GM12891 (cell line): ENCODE measurements at places on chromosomes 6 and 20.

DNA sequence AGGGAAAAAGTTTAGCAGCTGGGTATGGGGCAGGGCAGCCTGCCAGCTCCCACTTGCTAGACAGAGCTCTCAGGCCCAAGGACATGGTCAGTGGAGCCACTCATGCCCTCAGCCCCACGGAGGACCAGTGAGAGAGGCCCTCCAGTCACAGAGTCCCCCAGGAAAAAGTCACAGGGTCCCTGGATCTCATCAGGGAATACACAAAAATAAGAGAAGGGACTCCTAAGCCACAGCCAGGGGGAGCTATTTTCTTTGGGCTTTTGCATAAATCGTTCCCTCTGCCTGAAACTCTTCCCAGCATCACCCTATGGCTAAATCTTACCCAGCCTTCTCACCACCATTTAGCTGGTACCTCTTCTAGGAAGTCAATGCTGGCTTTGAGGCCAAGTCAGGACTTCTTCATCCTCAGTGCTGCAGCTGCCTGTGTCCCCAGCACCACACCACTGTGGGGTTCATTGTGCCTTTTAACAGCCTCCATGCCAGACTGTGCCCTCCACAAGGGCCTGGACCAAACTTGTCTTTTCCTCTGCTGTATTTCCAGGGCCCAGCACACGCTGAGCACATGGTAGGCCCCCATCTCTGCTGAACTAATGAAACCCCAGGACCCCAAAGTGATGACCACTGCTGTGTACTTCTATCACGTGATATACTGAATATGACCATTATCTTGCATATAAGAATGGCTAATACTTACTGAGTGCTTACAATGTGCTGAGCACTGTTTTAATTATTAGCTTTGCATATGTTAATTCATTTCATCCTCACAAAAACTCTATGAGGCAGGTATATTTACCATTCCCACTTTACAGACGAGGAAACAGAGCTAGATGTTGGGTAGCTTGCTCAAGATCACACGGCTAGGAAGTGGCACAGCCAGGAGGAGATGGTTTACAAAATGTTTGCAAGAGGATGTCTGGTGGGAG, 2.0 kb downstream of the ZNF335 start:
- DNase-seq = no peak

DNA sequence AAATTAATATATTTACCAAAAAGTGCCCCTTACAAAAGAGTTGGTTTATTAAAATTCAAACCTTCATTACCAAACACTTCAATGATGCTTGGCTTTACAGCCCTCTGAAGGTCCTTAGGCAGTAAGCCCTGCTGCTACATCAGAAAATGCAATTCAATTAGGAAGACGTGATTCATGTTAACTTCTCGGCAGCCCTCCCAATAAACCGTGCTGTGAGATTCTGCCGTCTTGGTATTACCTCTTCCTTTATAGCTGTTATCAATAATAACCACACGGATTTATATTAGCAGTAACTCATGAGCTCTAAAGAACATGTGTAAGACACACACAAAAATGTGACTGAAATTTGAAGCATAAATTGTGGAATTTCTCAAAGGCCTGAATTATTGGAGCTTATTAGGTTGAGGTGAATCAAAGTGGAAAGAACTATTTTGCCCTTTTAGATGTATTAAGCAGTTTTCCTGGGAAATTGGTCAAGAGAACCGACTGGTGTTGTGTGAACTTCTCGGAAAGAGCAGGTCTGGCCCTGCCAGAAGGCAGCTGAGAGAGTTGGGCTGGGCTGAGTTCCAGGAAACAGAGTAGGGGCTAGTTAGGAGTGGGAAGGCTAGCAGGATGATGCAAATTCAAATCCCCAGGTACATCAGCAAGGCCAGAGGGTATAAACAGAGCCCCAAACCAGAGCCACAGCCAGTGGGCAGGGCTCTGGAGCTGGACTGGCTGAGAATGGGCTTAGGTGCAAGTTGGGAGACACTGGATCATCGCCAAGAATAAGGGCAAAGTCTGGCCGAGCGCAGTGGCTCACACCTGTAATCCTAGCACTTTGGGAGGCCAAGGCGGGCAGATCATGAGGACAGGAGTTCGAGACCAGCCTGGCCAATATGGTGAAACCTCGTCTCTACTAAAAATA, 33.1 kb downstream of the FGD2 start:
- no peak for DNase-seq

DNA sequence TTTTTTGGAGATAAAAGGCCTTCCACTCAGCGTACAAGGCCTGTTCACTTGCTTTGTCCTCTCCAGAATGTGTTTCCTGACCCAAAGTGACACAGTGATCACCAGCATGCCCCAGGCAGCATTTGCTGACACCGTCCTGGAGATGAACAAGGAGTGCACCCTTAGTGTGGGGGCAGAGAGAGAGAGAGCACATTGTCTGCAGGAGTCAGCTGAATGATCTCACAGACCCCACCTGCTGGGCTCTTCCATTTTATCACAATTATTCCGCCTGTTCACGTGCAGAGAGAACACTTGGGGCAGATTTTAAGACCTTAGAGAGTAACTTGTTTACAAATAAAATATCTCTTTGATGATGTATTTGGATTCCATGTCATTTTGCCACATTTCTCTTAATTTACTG, 22.4 kb upstream of the MAS1L start:
- no peak for DNase-seq

- no peak for DNase-seq
These were observed at the start of gene SLC22A2 for GRCh38 chr6:160258346-160259142. TSS of gene SLC22A2 (minus strand) at chr6:160258821. CDS start at chr6:160258757, 64 bp downstream.

DNA sequence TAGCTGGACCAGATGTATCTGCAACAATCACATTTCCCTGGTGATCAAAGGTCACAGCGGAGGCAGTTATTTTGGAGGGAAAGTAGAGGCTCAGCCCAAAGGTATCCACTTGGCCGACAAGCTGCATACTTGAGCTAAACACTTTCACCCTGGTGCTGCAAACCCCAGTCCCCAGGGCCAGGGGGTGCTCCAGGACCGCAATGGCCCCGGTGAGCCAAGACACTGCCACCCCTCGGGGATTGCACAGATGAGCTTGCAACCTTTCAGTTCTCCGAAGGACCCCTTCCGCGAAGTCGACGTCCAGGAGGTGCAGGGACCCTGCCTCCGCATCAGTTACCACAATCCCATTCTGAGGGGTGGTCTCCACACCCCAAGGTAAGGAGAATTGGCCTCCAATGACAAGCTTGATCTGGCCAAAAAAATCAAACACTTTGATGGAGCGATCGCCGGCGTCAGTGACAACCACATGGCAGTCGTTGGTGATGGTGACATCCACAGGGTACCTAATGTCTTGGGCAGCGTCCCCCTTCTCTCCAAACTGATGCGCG, 823 bp downstream of the NHLRC1 start:
- DNase-seq = no peak

- no peak for DNase-seq
These were observed 488.5 kb upstream of the BTBD3 start for GRCh38 chr20:11429168-11429567.

DNA sequence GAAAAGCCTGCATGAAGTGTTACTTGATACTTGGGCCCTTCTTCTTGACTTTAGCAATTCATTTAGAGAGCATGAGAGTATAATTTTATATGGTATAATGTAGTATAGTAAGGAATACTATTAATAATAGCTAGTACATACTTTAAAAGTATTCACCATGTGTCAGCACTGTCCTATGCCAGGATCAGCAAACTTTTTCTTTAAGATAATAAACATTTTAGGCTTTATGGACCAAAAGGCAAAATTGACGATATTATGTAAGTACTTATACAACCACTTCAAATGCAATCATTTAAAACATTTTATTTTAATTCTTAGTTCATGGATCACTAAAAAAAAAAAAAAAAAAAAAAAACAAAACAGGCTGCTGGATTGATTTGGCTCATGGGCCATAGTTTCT, 163.9 kb downstream of the IBTK start:
- no peak for DNase-seq

GRCh38 chr6:98539741-98540140, 294.6 kb upstream of the POU3F2 start:
- DNase-seq = no peak

GRCh38 chr6:142469220-142469619, 167.4 kb downstream of the ADGRG6 start:
- no peak for DNase-seq

GRCh38 chr20:53662595-53662994, 69.0 kb upstream of the ZNF217 start:
- no peak for DNase-seq

DNA sequence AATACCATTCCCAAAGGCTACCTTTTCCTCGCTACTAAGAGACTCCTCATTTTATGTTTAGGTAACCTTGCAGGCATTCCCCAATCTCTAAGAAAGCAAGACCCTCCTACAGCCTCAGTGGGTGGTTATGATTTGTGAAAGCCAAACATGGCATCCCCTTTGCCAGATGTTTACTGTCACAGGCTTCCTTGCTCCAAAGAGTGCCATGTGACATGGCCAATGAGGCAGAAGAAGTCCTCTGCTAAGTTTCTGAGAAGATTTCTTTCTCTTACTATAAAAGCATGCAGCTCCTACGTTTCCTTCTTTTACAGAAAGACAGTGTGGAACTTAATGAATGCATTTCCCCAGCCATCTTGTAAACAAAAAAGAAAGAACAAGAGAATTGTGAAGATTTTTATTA, 688.2 kb downstream of the TBC1D32 start:
- no peak for DNase-seq

DNA sequence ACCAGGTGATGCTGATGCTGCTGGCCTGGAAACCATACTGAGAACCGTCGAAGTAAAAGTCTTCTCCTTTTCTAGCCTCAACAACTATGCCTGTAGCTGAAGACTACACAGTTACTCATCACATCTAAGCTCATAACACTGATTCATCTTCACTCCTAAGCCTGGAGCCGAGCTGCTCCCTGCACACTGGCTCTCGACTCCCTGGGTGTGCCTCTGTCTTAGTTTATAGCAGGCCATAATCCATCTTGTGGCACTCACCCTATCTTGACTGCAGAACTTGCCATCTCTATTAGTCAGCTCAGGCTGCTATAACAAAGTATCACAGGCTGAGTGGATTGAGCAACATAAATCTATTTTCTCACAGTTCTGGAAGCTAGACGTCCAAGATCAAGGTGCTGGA, 191.0 kb downstream of the UNC5CL start:
- DNase-seq = no peak
